ENCODE measurements at places on chromosomes 1 and 21.

DNA sequence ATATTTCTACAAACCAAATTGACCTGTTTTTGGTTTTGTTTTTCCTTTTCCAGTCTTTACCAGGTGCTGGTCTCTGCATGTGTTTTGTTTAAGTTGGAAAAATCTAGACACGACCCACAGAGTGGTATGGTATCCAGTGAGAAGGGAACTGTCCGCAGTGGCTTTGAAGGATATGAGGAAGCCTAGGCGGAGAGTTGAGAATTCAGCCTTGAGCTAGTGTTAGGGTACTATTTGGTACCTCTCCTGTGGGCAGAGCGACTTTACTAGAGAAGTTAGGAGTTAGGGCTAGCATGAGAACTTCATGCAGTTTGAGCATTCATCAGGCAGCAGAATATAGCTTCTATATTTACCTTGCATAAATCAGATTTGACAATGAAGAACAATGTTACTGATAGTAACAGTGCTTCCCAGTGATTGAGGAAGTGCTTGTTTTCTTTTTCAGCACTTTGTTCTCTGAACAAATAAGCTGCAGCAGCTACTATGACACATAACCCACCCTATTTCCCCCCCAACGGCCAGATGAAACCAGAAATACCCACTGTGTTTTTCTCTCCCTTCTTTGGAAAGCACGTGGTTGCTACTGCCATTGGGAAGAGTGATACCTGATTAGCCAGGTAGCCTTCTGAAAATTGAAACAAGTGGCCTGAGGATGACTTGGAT lies 19.0 kb downstream of the MRPS6 start:
- DNase-seq = no peak

GRCh38 chr1:240149484-240150094 lies 57.9 kb downstream of the FMN2 start:
- DNase-seq = peak; percentile 43

DNA sequence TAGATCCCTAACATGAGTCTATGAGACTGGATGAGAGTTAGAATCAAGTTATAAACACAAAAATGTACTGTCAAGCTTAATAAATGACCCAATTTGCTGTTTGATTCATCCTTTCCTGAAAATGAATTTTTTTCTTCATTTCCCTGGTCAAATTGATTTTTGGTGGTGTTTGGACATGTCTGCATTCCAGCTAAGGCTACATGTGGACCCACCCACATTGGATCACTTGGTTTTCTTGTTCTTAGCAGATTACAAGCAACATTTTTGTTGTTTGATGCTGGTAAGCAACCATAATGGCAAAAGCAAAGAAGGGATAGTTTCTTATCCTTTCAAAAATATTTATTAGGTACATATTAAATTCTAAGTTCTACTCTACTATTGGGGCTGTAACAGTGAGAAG lies 181.1 kb downstream of the NEK7 start:
- no peak for DNase-seq

GRCh38 chr1:44151808-44152207 lies 10.4 kb upstream of the KLF18 start:
- DNase-seq = peak; percentile 3

DNA sequence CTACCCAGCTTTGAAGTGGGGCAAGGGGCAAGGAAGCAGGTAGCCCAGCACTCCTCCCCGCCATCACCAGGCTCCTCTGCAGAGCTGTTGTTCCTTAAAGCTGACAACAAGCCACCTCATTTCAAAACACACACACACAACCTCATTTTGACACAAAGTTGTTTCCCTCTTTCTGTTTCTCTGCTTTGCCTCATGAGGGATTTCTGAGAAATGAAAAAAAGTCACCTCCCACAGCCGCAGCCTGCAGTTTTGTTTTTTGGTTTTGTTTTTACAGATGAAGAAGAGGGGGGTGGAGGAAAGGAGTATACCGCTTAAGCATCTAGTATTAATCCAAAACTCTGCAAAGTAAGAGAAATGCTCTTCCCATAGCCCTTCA lies 12.1 kb downstream of the MCL1 start:
- peak; percentile 69 for DNase-seq

GRCh38 chr1:156511644-156512043 lies 11.1 kb upstream of the MEF2D start:
- DNase-seq = no peak

DNA sequence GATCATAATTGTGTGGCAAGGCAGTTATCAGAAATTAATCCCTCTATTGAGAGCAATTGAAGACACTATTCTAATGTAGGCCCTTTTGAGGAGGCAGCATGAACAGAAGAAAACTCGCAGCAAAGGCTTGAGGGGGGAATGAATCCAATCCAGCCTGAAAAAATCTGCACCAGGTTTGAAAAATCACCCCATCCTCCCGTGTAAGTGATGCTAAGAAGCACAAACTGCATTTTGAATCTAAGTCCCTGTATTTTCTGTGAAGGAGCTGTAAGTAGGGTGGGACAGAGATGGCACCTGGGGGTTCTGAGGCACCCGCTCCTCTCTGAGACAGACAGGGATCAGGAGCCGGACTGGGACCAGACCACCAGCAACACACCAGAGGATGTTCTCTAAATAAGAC lies at the start of gene CRB1:
Gene CRB1 (plus strand): TSS at position 241 of the 400 bp plus-strand sequence. CDS start 161 bp downstream, outside the sequence.
- DNase-seq = peak; percentile 4

DNA sequence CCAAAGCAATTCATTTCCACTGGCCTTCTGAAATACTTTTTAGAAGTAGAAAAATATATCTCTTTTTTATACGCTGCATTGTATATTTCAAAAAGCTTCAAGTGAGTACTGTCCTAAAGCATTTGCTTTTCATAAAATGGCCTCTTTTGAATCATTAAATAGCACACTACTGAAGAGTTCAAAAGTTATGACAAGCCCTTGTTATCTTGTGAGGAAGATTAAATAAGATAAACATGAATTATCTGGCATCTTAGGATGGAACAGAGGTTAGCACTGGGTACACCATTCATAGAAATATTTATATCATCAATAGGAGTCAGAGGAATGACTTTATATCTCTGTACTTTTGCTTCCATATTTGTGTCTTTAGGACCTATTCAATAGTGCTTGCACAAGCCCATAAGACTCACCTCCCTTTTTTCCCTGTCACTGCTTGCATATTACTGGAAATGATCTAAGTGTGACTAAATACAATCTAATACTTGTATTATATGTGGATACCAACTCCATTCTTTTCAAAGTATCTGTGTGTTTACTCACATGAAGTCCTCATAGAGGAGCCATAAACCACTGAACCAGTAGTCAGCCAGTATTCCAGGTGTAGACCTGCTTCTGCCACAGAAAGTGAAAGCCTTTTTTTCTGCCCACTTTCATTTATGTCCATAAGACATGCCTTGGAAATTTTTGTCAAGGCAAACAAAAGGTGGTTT lies 274.2 kb upstream of the C1orf105 start:
- peak; percentile 81 for DNase-seq

DNA sequence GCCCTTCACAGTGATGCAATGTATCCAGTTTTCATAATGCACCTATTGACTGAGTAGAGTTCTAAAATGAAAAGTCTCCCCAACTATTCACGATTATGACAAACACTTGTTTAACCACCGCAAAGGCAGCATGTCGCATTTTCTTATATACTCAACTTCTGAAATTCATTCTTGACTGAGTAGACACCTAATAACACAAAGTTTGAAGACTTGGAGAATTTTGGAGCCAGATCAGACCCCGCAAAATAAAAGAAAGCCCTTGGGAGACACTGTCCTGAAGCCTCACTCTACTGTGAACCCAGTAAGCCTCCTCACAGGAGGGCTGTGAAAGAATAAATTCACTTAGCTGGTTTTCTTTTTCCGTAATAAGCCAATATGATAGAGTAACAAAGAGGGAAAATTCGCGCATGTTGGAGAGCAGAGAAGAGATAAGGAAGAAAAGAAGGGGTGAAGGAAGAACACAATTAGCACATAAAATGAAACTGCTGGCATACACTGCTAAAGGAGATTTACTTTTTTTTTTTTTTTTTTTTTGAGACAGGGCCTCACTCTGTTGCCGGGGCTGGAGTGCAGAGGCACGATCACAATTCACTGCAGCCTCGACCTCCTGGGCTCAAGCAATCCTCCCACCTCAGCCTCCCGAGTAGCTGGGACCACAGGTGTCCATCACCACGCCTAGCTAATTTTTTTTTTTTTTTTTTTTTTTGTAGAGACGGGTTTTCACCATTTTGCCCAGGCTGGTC lies 492 bp upstream of the COLGALT2 start:
- DNase-seq = no peak

DNA sequence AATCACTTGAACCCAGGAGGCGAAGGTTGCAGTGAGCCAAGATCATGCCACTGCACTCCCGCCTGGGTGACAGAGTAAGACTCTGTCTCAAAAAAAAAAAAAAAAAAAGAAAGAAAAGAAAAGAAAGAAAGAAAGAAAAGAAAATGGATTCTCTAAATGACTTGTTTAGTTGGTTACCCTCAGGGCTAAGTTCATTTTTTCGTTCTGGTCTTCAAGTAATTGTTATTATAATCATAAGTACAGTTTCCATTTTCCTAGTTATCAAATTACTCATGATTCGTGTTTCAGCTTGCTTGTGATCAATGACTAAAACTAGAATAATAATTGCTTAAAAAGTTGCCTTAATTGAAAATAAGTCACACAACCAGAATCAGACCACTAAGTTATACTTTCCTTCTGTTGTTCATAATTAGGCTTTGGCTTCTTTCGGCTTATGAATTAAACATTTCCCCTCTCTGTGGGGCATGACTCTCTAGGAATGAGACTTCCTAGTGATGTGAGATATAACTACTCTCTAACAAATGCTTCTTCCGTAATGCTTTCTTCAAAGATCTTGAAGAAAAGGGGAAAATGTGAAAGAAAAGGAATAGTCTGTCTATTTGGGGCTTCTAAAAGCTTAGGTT lies 9.6 kb upstream of the RLF start:
- no peak for DNase-seq

- DNase-seq = no peak
Observed at GRCh38 chr1:30753118-30753517, 4.5 kb downstream of the LAPTM5 start.

DNA sequence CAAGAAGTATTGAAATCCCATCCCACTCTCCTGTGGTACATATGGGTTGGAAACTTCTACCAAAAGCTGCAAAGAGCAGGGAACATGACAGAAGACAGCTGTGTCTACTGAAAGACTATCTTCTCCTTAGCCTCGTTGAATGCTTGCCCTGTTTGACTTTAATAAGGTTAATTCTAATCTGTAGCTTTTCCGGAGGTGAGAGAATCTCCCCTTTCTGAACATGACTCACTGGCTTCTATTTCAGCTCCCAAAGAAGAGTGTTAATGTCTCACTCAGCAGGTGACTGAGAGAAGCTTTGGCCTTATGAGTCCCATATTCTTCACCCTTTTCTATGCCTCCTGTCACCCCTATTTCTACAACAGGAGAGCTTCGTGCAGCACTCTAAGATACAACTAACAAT lies 88.3 kb downstream of the HHIPL2 start:
- DNase-seq = no peak

DNA sequence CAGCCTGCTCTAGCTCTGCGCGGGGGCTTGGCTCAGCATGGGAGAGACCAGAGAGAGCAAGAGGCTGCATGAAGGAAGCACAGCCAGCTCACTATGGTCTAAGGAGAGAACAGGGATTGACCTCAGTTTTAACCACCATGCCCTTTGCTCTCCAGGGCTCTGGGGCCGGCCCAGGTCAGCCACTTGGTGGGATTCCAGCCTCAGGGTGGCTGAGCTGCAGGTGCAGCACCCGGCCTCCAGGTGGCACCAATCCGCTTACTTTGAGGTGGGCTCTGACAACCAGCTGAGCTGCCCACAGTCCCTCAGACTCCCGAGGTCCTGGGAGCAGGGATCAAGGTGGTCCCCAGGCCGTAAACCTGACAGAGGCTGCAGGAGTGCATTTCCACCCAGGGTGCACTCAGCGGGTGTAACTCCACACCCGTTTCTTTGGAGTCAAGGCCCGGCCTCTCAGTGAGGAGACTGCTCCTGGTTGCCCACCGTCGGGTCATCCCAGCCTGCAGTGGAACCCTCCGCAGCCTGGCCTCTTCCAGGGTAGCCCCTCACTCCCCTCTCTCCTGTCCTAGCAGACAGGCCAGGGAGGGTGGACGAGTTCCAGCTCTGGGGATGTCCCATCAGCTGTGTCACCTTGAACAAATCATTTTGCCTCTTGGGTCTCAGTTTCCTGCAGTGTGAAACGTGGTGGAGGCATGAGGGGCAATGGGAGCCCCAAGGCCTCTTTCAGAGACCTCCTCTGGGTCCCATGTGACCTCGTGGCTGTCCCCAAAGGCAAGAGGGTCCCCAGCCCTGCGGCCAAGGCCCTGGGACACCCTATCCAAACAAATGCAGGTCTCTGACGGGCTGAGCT lies 607 bp upstream of the LGR6 start:
- peak; percentile 63 for DNase-seq

DNA sequence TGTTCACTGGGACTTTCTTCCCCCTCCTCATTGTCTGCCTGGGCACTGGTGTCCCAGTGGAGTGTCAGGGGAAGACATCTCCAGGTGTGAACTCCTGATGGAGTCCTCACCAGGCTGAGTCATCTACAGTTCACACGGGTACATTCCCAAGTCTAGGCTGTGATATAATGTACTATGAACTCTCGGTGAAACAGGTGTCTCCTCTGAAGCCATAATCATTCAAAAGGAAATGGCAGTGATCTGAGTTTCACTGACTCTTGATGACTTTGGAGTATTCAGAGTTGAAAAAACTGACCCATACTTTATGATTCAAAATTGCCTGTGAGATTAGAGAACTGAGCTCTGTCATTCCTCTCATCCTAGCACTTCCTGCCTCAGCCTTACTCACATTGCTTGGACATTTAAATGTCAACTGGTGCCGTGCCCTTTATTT lies 9.1 kb downstream of the LAMC2 start:
- DNase-seq = peak; percentile 56

GRCh38 chr1:205804605-205805004 lies 8.4 kb downstream of the SLC41A1 start:
- DNase-seq = no peak

- DNase-seq = no peak
Observed at GRCh38 chr1:229248821-229249817, 21.8 kb upstream of the RAB4A start.

DNA sequence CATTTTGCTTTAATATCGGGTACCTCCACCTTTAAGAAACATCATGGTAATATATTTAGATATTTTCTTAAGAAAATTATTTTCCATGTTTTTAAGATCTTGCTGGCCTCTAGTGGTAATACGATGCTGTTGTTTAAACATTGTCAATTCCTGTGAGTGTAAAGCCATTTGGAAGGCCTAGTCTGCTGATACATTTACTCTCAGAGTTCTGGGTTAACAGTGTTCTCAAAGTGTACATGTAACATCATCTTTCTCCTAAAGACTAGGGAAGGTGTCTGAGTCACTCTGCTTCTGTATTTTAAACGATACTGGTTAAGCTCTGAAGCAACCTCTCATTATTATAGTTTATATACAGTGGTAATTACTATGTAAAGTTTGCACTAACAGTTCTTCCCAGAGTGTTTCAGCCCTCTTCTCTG lies 189.1 kb downstream of the RASAL2 start:
- peak; percentile 91 for DNase-seq

- DNase-seq = peak; percentile 80
Observed at GRCh38 chr1:245791410-245792312, 636.9 kb downstream of the KIF26B start.

DNA sequence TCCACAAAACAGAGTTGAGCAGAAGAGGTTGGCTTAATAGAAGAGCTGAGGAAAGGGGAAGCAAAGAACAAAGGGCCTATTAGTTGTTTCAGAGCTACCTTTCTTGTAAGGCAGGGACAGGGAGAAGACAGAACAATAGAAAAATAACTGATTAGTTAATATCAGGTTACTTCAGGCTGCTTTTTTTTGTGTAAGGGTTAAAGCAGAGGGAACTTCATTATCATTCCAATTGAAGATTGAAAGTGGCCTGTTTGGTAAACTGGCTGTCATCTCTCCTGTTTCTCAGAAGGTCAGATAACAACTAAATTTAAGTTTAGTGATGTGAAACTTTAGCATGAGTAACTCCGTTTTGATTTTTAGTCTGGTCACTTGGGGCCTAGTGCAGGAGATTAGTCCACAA lies 22.3 kb downstream of the CDC42 start:
- no peak for DNase-seq
